ENCODE measurements at places on chromosomes 16 and 17.

DNA sequence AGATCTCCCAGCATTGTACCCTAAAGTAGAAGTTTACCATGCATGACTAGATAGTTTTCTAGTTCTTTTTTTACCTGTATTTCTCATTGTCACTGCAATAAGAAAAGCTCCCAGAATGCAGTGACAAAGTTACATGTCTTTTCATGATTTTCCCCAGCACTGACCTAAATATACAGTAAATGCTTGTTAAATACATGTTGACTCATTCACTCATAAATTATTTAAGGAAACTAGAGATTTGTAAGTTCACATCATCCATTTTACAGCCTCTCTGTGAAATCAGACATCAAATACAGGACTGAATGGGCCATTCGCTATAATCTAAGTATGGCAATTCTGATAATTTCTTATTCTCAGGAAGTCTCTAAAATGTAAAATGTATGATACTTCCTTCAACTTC lies 258.9 kb upstream of the AXIN2 start:
- no peak for DNase-seq

GRCh38 chr17:9363440-9364350 lies 211.9 kb downstream of the STX8 start:
- DNase-seq = no peak

DNA sequence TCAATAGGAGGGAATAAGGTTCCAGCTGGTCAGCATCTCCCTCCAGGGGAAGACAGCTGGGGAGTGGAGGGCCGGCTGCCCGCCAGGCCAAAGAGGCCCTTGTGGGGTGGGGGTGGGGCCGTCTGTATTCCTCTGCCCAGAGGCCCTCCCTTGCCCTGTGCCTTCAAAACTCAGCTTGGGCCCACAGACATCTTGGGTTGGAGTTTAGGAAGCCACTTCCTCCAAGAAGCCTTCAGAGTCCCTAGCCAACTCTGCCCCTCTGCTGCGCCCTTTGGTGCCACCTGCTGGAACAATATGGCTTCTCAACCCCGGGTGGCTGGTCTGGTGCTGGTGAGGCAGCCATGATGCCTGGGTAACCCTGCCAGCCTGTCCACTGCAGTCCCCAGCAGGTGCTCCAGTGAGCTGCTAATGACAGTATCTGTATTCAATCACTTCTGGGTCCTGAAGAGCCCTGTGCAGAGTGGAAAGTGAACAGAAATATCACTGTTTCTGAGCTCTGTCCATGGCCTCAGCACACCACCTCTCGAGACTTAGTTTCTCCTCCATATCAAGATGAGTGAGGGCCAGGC lies 16.7 kb downstream of the HSD11B2 start:
- DNase-seq = no peak

DNA sequence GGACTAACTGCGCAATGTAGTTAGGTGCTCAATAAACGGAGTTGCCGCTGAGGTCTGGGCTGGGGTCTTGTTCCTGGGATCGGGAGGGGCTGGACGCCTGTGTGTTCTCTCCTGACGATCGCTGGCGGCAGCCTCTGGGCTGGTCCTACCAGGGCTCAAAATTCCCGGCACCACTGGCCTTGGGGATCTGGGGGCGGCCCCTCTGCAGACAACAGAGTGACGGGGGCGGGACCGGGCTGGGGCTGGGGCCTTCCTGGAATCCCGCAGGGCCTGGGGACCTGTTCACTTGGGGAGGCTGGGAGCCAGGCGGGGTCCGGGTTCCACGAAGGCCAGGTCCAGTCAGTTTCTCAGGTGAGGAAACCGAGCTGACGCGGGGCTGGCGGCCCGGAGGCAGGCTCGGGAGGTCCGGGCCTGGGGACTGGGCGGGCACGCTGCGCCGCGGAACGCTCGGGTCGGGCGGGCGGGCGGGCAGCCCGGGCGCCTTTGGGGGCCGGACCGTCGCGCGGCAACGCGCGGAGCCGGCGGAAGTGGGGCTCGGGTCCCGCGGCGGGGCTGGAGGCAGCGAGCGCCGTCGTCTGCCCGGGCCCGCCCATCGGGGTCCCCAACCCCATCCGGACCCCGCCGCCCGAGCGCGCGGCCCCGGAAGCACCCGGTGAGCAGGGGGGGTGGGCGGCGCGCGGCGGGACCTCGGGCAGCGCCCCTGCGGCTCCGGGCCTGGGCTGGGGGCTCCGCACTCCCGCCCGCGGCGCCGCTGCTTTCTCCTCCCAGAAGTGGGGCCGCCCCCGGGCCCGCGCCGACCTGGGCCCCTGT lies at the start of gene PIGQ:
TSS of gene PIGQ (plus strand) at position 524 of the 810 bp plus-strand sequence. CDS start 4,107 bp downstream, outside the sequence.
- DNase-seq = peak; percentile 55

GRCh38 chr16:12449795-12450194 lies 353.9 kb downstream of the CPPED1 start:
- no peak for DNase-seq

DNA sequence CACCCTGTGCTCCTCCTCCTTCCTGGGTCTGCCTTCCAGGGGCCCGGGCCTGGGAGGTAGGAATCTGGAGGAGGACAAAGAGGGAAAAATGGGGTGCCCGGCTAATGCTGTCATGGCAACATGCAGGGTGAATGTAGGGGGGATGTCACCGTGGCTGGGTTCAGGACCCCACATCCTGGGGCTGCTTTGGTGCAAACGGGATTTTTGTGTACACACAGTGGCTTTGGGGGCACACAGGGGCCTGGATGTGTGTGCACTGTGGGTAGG lies 37.0 kb upstream of the CDC42EP4 start:
- DNase-seq = no peak

DNA sequence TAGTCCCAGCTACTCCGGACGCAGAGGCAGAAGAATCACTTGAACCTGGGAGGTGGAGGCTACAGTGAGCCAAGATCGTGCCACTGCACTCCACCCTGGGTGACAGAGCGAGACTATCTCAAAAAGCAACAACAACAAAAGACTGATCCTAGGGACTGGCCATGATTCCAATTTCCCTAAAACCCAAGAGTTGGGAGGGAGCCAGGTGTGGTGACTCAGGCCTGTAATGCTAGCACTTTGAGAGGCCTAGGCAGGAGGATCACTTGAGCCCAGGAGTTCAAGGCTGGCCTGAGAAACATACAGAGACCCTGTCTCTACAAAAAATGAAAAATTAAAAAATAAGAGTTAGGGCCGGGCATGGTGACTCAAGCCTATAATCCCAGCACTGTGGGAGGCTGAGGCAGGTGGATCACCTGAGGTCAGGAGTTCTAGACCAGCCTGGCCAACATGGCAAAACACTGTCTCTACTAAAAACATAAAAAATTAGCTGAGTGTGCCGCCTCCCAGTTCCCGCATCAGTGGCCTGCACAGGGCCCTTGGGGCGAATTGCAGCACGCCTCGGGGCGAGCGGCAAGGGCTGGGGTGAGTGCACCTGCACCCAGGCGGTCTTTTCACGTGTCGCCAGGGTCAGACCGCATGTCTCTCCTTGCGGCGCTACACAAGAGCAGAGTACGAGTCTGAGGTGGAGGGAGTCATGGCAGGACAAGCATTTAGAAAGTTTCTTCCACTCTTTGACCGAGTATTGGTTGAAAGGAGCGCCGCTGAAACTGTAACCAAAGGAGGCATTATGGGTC lies 40.8 kb downstream of the CDH3 start:
- DNase-seq = no peak

DNA sequence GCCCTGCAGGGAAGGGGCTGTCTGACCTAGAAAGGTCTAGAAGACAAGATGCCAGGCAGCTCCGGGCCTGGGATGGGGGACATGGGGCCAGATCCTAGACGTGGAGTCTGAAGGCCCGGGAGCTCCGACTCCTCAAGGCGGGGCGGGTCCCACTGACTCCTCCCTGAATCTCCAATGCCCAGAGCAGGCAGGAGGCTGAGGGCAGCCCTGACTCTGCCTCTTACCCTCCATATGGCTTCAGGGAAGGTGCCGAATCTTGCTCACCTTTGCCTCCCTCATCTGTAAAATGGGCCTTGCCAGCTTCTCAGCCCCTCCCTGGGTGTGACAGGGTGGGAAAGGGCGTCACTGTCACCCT lies 14.8 kb downstream of the VASN start:
- DNase-seq = no peak

- DNase-seq = no peak
Observed at GRCh38 chr16:26195225-26195624, 503.5 kb downstream of the HS3ST4 start.

DNA sequence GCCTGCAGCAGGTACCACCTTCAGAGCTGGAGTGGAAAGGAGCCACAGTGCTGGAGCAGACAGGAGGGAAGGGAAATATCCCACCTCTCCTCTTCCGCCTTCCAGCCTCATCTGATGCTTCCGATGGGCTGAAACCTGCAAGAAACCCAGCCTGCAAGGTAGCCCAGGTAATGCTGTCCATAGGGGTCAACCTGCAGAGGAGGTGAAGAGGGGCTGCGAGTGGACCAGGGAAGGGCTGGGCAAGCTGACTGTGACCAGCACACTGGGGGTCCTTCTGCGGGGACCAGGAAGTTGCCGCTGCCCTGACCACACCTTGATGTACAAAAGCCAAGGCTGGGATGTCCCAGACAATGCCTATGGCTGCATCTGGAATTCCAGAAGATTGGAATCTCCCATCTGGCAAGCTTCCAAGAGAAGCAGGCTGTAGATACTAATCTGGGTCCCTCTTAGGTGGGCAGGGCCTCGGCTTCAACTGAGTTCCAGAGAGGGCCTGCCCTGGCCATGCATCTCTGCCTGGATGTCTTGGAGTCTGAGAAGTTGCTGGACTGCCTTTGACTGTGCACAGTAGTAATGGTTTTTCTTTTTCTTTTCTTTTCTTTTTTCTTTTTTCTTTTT lies 5.8 kb downstream of the FOXL1 start:
- no peak for DNase-seq

DNA sequence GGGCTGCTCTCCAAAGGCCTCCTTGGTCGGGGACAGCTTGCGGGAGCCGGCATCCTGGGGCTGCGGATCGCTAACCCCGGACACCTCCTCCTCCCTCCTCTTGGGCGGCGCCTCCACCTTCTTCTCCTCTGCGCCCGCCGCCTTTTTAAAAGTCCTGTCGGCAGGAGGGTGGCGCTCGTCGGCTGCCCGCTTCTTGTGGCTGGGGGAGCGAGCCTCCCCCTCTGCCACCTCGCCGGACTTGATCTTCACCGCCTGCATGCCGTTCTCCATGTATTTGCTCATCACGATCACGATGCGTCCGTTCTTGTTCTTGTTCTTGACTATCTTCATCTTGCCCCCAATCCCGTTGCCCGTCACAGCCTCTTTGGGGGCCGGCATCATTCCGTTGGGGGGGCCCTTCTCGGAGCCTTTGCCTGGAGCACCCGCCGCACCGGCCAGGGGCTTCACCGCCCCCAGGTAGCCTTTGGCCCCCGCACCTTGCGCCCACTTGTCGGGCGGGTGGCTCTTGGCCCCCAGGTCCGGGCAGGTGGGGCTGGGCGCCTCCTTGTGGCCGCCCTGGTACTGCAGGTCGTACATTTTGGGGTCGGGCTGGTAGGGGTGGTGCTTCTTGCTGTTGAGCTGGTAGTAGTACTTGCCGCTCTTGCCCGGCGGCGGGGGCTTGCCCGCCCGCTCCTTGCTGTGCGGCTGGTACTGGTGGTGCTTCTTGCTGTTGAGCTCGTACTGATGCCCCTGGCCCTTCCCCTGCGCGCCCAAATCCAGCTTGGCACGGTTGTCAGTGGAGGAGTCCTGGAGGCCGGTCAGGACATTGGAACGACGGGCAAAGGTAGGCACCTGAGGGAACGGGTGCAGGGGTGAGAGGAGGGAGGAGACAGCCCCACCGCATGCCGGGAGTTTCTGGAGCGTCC lies 4.4 kb downstream of the CBX4 start:
- no peak for DNase-seq

- DNase-seq = peak; percentile 92
Observed at GRCh38 chr17:32116937-32117336, 25.4 kb upstream of the RHOT1 start.

DNA sequence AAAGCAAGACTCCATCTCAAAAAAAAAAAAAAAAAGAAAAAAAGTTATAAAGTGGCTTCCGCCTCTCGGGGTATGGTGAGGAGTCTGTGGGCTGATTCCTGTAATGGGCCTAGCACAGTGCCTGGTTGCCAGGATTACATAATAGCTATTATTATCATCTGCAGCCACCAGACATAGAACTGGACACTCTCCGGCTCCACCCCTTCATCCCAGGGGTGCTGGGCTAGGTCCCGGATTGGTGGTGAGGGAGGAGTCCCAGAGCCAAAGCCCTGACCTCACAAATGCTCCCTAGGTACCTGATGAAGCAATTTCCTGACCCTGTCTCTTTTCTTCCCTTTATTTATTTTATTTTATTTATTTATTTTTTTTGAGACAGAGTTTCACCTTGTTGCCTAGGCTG lies 11.6 kb upstream of the ADGRG1 start:
- no peak for DNase-seq

- DNase-seq = no peak
Observed at GRCh38 chr17:78432226-78433012, 54.0 kb downstream of the PGS1 start.

Data from NCI-H2081 (cell line).